SW 1271 (cell line): ENCODE measurements at places on chromosomes 3 and 15.

- DNase-seq, result no peak
Observed at GRCh38 chr3:35601959-35602358, 37.4 kb upstream of the ARPP21 start.

- DNase-seq, result no peak
Observed at GRCh38 chr3:73601011-73601410, 23.7 kb downstream of the PDZRN3 start.

DNA sequence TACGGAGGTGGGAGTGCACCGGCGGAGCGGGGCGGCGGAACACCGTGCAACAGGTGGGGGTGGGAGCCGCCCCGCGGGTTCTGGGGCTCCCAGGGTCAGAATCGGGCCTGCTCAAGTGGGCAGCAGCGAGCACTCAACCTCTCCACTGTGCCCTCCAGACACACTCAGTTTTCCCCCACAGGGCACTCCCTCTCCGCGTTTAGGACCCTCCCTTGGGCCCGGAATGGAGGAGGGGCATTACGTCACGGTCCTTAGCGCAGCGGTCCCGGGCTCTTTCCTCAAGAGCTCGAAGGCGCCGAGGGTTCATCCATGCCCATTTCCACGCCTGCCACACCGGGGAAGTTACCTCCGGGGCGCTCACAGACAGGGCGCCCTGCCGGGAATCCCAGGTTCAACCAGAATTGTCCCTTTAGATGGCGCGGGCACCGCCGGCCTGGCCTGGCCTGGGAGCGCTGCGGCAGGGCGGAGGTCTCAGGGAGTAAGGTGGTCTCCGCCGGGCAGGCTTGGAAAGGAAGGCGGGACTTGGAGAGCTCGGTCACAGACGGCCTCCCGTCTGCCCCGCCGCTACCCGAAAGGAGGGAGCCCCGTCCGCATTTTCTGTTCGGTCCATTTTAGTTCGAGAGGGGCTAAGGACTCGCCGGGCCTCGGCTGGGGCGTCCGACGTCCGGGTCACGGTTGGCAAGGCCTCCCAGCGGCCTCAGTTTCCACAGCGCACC lies 5.1 kb downstream of the RNU6-1 start:
- no peak for DNase-seq

GRCh38 chr3:169147238-169148008 lies 516.1 kb downstream of the MECOM start:
- DNase-seq, result no peak

GRCh38 chr3:187807086-187807862 lies 62.0 kb upstream of the BCL6 start:
- no peak for DNase-seq

GRCh38 chr3:168044049-168044448 lies 51.7 kb downstream of the GOLIM4 start:
- DNase-seq, result no peak

- peak; percentile 9 for DNase-seq
Observed at GRCh38 chr3:99126316-99126715, 224.8 kb upstream of the DCBLD2 start.

DNA sequence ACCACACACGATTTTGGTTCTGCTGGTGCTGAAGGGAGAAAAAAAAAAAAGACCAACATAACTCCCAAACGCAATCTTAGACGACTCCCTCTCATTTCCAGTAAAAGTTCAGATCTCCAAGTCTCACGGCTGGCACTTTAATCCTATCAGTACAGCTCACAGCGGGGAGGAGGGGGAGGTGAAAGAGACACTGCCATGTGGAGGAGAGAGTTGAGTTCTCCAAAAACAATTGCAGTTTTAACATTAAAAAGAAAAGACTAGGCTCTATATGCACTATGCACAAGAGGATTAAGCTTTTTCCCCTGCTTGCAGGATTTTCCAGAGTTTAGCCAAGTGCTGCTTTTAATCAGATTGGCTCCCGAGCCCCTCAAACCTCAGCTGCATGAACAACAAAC lies 16.8 kb downstream of the BMF start:
- DNase-seq, result no peak

GRCh38 chr3:44584646-44585501 lies at the start of gene ZNF660:
Gene ZNF660 (plus strand): TSS chr3:44584964. CDS start chr3:44594194, 9,230 bp downstream.
- DNase-seq, result no peak

DNA sequence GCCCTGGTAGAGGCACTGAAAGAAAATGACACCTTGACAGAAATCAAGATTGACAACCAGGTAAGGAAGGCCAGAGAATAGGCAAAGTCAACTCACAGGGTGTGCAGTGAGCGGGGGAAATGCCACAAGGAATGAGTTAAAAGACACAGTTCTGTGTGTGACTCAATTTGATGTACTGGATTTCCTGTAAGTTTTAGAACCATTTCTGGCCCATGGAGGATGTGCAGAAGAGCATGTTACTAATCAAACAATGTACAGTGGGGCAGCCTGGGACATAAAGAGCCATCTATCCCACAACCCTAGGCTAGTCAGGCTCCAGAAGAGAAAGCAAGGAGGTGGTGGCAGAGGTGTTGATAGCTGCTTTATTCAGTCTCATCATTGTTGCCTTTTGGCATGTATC lies 31.2 kb upstream of the TMOD3 start:
- no peak for DNase-seq
